Stimulated activated CD8-positive, alpha-beta memory T cell treated with anti-CD3 and anti-CD28 coated beads, Interleukin-2, amount 100 ng/mL, for 1 hour (primary cell): ENCODE measurements at places on chromosomes 12 and 14.

GRCh38 chr12:51639361-51639760 is 48.3 kb downstream of the SCN8A start:
- DNase-seq = no peak

DNA sequence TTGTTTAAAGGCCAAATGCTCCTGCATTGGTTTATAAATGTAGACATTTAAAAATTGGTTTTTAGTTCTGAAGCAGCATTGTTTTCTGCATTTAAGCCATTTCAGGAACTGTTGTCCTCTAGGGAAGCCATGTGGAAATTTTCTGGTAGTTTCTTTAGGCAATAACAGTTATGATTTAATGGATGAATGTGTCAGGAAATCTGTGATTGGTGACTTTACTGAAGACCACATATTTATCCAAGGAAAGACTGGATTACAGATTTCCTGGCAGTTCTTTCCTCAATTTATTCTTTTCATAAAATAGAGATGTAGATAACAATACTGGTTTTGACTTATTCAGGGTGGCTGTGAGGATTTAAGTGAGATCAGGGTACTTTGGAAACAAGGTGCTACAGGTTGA is 27.6 kb downstream of the TBC1D15 start:
- no peak for DNase-seq

GRCh38 chr12:52925717-52926595 is 21.1 kb upstream of the KRT8 start:
- no peak for DNase-seq

- no peak for DNase-seq
Observed at GRCh38 chr14:100436745-100437406, 113.7 kb downstream of the SLC25A47 start.

GRCh38 chr14:97178781-97179180 is 381.6 kb downstream of the VRK1 start:
- no peak for DNase-seq

DNA sequence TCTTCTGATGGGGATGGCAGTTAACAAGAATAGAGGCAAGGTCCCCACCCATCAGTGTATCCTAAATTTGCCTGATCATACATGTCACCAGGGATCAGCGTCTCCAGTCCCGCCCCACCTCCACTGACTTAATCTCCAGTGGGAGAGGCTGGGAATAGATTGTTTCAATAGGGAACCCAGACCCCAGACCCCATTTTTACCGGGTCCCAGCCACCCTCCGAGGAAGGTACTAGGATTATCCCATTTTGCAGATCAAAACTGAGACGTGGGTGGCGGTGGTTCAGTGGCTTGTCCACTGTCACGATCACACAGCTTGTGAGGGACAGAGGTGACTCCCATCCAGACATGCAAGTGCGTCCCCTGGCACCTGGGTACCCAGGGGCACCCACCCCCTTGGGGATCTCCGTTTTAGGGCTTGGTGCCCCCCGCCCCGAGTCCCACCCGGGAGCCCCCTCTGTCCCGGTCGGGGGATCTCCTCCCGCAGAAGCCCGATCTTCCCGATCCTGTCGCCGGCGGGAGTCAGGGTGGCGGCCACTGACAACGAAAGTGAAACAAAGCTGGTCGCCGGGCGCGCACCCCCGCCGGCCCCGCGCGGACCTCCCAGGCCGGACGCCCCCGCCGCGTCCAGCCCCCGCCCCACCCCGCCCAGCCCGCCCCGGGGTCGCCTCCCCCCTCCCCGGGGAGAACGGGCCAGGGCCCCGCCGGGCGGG is 523 bp downstream of the WSB2 start:
- peak; percentile 9 for DNase-seq

DNA sequence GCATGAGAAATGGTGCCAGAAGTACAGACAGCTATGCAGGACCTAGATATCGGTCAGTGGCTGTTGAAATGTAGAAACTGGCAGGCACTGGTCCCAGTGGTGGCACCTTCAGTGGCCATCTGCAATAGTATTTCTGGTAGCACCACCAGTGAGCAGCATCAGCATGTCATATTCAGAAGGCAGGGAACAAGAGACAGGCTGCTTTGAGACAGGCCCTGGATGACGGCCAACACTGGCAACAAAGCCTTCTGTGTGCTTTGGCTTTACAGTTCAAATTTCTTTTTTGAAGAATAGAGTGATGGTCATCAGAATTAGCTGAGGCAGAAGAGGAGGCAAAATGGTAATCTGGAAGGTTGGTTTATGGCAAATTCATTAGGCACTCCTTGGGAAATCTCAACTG is 273.4 kb upstream of the SLC16A7 start:
- no peak for DNase-seq

DNA sequence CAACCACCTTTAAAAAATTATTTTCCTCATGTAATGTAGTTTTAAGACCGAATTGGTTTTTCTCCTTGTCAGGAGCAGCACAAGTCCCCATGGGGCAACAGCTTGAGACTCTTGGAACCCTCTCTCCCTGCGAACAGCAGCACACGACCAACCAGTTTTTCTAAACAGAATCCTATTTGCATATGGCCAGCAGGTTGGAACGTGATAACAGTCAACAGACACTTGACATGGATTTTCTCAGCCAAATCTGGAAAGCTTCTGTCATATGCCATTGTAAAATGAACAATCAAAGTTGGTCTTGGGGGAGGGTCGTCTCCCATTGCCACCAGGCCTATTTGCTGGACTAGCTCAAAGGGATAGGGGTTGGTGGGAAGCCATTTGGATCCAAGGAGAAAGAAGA is 1915.0 kb upstream of the FLRT2 start:
- DNase-seq = no peak

- DNase-seq = no peak
Observed at GRCh38 chr12:26800858-26801257, 32.1 kb downstream of the ITPR2 start.

GRCh38 chr14:99267381-99267780 is 4.6 kb downstream of the BCL11B start:
- no peak for DNase-seq

DNA sequence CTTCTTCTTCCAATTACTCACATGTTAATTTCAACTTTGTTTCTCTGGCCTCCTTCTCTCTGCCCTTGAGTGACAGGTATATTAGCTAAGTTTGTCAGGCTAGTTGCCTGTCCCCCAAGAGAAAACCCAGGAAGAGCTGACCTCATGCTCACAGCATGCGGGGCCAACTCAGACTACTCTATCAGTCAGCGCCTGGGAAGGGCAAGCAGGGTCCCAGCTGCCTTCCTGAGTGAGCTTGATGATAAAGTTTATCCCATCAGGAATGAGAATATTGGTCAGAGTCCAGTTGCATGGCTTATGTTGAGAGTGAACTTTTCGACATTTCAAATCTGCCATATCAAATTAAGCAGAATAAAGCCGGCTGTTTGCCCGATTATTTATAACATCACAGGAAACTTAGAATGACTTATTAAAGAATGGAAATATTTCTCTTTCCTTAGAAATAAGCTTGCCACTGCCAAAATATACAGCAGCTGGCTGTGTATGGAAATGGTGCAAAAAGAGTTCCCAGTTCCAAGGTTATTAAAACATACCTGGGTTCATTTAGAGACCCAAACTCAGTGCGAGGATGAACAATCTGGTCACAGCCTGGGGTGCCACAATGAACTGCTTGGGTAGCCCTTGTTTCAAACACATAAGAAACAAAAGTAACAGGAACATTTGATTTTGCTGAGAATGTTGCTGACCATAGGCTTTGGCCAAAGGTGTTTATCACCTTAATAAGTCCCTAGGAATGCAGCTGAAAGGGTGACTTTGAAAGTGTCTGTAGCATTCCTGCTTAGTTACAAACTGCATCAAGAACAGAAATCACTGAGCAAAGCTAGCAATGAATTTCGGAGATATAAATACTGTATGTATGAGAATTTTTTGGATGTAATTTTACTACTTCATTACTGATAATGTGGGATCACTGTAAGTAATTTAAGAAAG is 1553.8 kb upstream of the FLRT2 start:
- no peak for DNase-seq

- no peak for DNase-seq
Observed at GRCh38 chr14:69400154-69400553, 1.7 kb downstream of the SLC39A9 start.

- DNase-seq = no peak
Observed at GRCh38 chr12:71730936-71731335, 23.7 kb upstream of the RAB21 start.

- no peak for DNase-seq
Observed at GRCh38 chr14:92922155-92922735, 705 bp upstream of the CHGA start.

DNA sequence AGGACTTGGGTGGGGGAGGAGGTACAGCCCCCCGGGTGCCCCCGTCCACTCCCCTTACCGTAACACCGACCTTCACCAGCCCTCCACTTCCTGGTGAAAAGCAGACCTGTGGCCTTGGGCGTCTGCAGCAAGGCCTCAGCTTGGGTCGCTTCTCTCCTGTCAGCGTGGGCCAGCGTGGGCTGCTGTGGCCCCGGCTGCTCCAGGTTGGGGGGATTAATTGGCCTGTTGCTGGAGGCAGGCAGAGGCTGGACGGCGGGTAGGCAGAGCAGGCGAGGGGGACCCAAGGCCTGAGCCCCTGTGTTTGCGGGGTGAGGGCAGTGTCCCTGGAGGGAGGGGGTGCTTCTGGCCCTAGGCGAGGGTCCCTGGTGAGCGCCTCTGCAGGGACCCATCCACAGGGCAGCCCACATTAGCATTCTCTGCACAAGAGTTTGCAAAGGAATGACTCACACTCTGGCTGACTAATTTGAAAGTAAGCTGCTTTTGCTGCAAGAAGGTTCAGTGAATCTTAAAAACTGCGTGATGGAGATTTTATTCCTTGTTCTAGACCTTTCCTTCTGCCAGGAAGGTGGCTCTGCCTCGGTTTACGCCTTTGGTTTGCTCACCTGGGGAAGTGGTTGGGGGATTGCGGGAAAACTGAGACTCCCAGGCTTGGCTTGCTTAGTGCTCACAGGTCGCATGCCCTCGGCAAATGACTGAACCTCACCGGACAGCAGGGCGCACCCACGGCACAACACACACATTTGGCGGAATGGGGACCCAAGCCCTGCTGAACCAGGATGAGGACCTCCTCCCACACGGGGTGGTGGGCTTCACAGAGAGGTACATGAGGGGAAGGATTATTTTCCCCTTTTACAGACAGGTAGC is 37.9 kb upstream of the DLK1 start:
- no peak for DNase-seq
